ENCODE measurements at places on chromosomes 6 and 20.

- no peak for DNase-seq
Measured at GRCh38 chr20:1669304-1669703, 11.7 kb upstream of the SIRPG start.

DNA sequence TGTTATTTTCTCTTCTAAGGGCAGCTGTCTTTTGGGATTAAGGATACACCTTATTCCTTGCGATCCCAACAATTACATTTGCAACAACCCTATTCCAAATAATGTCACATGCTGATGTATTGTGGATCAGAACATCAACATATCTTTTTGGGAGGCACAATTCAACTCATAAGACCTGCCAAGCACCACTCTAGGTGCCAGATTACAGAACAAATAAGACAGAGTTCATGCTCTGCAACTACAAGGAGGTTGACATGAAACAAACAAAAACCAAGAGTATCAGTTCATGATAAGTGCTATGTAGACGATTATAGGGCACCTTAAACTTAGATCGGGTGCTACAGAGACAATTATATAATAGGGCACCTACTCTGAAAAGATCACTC, 203.2 kb upstream of the SGK1 start:
- DNase-seq: no peak

GRCh38 chr20:32563311-32564272, 21.5 kb downstream of the NOL4L start:
- no peak for DNase-seq

DNA sequence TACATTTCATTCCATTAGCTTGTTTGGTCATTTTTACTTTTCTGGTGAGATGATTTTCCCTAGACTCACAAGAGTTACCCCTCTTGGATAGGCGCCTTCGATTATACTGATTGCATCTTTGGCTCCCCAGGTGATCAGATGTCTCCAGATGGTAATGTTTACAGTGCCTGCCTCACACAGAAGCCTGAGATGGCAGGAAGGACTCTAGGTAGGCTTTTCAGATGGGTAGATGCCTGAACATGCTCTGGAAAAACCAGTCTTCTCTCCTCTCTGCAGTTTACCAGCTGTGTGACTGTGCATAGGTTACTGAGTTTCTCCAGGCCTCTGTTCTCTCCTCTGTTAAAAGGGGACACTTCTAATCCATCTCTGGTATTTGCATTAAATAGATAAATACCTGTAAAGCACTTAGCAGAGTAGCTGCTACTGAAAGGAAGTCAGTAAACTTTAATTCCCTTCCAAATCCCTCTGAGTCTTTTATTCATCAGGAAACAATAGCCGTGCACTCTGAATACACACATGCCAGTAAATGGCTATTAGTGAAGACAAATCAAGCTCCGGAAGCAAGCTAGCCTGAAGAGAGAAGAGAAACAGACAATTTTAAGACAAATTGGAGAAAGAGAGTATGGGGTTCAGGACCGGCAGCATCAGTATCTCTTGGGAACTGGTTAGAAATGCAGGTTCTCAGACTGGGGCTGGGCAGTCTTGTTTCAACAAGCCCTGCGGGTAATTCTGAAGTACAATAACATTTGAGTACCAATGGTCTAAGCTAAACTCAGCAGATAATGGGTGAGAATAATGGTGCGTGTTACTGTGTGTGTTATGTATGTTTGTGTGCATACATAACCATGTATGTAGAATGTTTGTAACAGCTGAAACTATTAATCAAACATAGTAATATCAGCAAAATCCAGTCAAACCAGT, 139.4 kb downstream of the UST start:
- no peak for DNase-seq

- no peak for DNase-seq
Measured at GRCh38 chr20:25227317-25227831, 20.5 kb upstream of the PYGB start.

GRCh38 chr6:74256381-74256780, 560.4 kb downstream of the CD109 start:
- no peak for DNase-seq

DNA sequence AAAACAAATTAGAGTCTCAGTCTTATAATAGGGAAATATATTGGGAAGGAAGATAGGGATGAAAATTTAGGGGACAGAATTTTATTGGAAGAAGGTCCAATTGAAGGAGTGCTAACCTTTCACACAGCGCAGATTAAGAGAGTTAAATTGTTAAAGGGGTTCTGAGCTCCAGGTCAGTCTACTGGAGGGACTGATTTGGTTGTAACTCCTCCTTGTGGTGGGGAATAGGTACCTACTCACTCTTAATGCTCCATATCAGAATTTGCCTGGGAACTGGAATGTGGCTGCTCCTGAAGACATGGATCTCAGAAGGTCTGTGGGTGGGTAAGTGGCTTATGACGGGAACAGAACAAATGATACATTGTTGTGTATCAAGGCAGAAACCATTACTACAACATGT, 143.5 kb downstream of the FLRT3 start:
- no peak for DNase-seq

All from activated CD8-positive, alpha-beta memory T cell treated with anti-CD3 and anti-CD28 coated beads for 1 hour (primary cell).